ENCODE measurements at places on chromosomes 7 and 10. TPM values are rescaled to one million over a fixed set of nuclear protein-coding genes. Genes with fewer than 3 reads are reported as not detected.
A peak's percentile ranks its signal among the peaks of the same experiment; 100 is the strongest.

Gene STEAP1
- total RNA-seq = 5.0 TPM

GRCh38 chr7:99375070-99375807 lies 709 bp downstream of the ARPC1B start:
- peaks cover 17% of the 10 kb centered on the region for H3K4me1 ChIP-seq
- H3K27me3 ChIP-seq = no peaks in the 10 kb centered on the region
- no peak overlapping the region for H3K27ac ChIP-seq
- peaks cover 4% of the 10 kb centered on the region for H3K36me3 ChIP-seq

- no peak overlapping the region for H3K4me3 ChIP-seq
- no peaks in the 10 kb centered on the region for H3K27me3 ChIP-seq
- no peaks in the 10 kb centered on the region for H3K36me3 ChIP-seq
- DNase-seq = no peak
These were observed 6.9 kb upstream of the SORBS1 start for GRCh38 chr10:95567903-95568630.

Gene LSM8
- total RNA-seq = 19.9 TPM

DNA sequence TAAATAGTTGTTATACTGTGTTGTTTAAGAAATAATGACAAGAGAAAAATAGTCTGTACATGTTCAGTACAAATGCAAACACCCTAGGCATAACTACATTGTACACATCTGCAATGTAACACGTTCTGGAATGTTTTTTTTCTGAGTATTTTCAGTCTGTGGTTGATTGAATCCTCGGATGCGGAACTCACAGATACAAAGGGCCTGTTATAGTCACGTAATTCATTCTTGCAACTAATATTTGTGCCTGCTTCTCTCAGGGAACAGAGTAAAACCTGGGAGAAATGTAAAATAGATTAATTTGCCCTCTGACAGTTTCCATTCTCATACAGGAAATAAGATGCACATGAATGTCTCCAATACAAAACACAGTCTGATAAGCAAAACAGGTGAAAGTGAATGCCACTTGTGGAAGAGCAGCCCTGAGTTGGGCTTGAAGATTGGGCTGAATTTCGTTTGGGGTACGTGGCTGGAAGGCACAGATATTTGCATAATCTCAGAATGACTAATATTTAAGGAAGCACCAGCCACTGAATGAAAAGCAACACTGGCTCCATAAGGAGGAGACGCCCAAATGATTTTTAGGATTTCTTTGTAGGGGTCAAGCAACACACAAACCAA lies 19.1 kb downstream of the DENND2A start:
- no peaks in the 10 kb centered on the region for H3K27me3 ChIP-seq
- no peaks in the 10 kb centered on the region for H3K36me3 ChIP-seq
- H3K4me3 ChIP-seq = no peak overlapping the region
- H3K4me1 ChIP-seq = peaks cover 29% of the 10 kb centered on the region

GRCh38 chr10:15349112-15349511 lies 22.0 kb downstream of the FAM171A1 start:
- DNase-seq = no peak
- no peak overlapping the region for H3K27ac ChIP-seq
- H3K4me1 ChIP-seq = peaks cover 14% of the 10 kb centered on the region
- no peaks in the 10 kb centered on the region for H3K36me3 ChIP-seq

- no peaks in the 10 kb centered on the region for H3K27me3 ChIP-seq
- H3K27ac ChIP-seq = no peak overlapping the region
- H3K4me3 ChIP-seq = no peak overlapping the region
- H3K36me3 ChIP-seq = no peaks in the 10 kb centered on the region
- DNase-seq = no peak
- peaks cover 18% of the 10 kb centered on the region for H3K4me1 ChIP-seq
These were observed 19.5 kb upstream of the ITGB8 start for GRCh38 chr7:20310963-20311742.

DNA sequence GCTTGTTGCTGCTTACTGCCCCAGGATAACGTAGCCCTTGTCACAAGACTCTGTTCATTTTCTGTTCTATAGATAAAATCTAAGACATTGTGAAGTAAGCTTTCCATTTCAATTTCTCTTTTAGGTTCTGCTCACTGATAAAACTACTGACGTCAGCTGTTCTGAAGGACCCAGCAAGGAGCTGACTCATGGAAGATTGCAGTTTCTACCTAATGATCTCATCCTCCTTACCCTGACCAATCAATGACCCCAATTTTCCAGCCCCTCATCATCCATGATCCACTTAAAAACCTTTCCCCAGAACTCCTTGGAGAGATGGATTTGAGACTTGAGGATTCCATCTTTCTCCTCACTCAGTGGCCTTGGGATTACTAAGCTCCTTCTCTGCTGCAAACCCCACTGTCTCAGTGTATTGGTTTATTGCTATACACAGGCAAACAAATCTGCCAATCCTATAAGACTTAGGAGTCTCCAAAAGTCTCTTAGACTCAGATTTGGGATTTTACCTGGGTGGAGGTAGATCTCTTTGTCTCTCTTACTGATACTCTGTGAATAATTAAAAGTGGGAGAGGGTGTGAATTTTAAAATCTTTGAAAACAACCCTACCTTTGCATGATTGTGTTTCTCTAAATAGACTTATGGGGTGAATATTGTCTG lies 109.2 kb upstream of the TRIM24 start:
- H3K27me3 ChIP-seq = no peaks in the 10 kb centered on the region
- no peaks in the 10 kb centered on the region for H3K36me3 ChIP-seq
- peak; percentile 10 for DNase-seq
- H3K27ac ChIP-seq = no peak overlapping the region
- no peak overlapping the region for H3K4me3 ChIP-seq

Gene HTR7
- 0.89 TPM for total RNA-seq

Gene C10orf53
- total RNA-seq = not detected

DNA sequence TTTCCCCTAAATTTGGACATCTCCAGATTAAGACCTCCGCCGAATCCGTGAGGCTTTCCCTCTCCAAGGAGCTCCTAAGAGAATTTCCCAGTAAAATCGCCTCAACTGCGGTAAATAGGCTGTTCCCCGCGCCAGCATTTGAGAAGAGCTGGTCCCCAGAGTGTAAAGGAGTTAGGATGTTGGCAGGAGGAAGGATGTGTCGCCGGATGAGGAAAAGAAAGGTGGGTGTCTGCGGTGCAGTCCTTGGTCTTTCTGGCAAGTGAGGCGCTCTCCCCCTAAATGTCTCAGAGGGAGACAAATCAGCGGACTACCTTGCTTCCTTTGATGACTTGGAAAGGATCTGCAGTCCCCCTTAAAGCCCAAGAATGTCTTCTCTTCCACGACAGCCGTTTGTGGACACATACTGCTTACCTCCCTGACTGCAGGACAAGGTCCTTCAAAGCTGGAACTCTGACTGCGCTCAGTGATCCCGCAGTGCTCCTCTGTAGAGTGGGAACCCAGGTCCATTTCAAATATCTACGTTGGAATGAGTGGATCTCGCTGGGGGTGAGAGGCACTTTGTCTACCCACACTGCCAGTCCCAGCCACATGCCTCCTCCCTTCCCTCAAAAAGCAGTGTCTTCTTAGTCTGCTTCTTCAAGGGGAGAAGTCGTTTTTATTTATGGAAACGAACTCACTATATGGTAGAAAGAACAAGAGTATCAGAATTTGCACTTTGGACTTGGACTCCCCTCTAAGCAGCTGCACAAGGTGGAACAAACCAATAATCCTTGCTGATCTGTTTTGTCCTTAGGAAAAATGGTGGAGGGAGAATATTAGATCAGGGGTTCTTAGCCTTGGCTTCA lies 1.1 kb upstream of the DLG5 start:
- DNase-seq = no peak
- H3K27ac ChIP-seq = no peak overlapping the region
- H3K36me3 ChIP-seq = no peaks in the 10 kb centered on the region
- peak overlapping the region; percentile 70 for H3K4me3 ChIP-seq

Gene GRID1
- total RNA-seq = 0.48 TPM

DNA sequence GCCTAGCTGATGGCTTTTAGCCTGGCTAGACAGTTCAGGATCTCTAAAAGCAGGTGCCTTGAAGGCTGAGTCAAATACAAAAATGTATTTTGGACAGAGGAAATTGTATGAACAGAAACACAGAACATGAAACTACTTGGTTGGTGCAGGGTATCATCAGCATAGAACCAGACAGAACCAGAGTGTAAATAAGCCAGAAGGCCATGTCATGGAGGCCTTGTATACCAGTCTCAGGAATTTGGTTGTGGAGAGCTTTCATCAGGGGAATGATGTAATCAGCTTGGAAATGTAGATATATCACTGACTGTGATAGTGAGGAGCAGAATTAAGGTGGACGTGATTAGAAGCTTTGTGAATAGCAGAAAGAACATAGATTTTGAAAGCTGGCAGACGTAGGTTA lies 82.9 kb downstream of the CFTR start:
- H3K27me3 ChIP-seq = no peaks in the 10 kb centered on the region
- no peak overlapping the region for H3K4me3 ChIP-seq
- DNase-seq = no peak
- no peak overlapping the region for H3K27ac ChIP-seq

Gene BTAF1
- total RNA-seq = 29.2 TPM

GRCh38 chr7:2007551-2007950 lies 225.2 kb downstream of the MAD1L1 start:
- H3K4me3 ChIP-seq = no peak overlapping the region
- no peaks in the 10 kb centered on the region for H3K36me3 ChIP-seq
- H3K27me3 ChIP-seq = no peaks in the 10 kb centered on the region
- H3K4me1 ChIP-seq = peaks cover 2% of the 10 kb centered on the region
- H3K27ac ChIP-seq = no peak overlapping the region

- H3K27me3 ChIP-seq = no peaks in the 10 kb centered on the region
- H3K4me3 ChIP-seq = no peak overlapping the region
- no peaks in the 10 kb centered on the region for H3K4me1 ChIP-seq
- DNase-seq = no peak
- H3K27ac ChIP-seq = no peak overlapping the region
- peaks cover 3% of the 10 kb centered on the region for H3K36me3 ChIP-seq
These were observed 150.9 kb upstream of the KAT6B start for GRCh38 chr10:74675484-74675883.

Gene CABCOCO1
- total RNA-seq = 0.23 TPM

DNA sequence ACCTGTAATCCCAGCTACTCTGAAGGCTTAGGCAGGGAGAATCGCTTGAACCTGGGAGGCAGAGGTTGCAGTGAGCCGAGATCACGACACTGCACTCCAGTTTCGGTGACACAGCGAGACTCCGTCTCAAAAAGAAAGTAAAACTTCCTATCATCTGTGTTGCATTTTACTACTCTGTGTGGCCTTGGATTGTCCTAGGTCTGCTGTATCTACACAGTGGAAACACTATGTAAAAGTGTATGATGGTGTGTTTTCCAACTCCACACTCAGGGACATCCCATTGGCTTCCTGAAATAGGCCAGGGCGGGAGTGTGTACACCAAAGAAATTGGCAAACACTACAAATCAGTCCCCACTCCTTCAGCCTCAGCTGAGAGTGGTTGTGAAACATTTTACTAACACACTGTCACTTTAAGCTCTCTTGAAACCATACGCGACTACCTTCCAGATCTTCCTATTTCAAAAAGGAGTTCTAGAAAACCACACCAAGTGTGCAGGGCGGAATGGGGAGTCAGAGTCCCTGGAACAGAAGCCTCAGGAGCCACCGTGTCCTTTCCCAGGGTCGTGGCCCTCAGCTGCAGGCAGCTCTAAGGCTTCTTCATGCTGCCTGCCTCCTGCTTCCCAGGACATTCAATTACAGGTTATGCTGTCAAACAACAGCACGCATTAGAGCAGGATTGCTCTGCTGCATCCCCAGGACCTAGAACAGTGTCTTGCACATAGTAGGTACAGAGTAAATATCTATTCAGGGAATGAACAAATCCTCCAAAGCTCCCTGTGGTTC lies 275.4 kb downstream of the PARD3 start:
- peaks cover 7% of the 10 kb centered on the region for H3K4me1 ChIP-seq
- H3K27ac ChIP-seq = no peak overlapping the region
- H3K36me3 ChIP-seq = no peaks in the 10 kb centered on the region
- no peak overlapping the region for H3K4me3 ChIP-seq

DNA sequence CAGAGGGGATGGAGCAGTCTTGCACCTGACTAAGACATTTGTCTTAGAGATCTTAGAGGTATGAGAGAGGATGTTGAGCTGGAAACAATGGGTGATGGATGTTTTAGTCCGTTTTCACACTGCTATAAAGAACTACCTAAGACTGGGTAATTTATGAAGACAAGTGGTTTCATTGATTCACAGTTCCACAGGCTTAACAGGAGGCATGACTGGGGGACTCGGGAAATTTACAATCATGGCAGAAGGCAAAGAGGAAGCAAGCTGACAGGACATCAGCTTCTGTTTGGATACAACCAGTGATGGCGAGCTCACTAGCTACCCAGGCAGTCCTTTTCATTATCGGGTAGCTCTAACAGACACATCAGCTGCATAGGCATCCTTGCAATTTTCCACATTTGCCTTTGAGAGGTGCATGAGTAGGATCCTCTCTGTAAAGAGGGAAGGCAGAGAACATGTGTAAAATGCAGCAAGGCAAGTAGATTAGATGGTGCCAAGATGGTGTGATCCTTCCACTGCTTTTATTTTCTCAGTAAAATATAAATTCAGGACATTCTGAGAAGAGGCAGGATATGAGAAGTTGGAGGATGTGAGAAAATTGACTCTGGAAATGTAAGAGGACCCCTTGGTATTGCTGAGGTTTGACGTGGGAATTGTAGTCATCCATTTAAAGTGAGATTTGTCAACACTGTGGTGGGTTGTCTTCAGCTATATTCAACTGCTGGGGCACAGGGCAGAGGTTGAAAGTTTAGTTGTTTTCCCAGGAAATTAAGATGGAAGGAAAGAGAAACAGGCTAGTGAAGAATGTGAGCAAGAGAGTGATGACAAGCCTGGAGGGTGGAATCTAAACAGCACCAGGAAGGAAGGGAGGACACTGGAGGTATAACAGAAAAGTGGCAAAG lies 1140.0 kb upstream of the AUTS2 start:
- no peaks in the 10 kb centered on the region for H3K36me3 ChIP-seq
- H3K27ac ChIP-seq = no peak overlapping the region

Gene VWA2
- 0.25 TPM for total RNA-seq

- no peak overlapping the region for H3K27ac ChIP-seq
- no peak overlapping the region for H3K4me3 ChIP-seq
- no peaks in the 10 kb centered on the region for H3K36me3 ChIP-seq
- no peaks in the 10 kb centered on the region for H3K27me3 ChIP-seq
These were observed 94.4 kb downstream of the MALRD1 start for GRCh38 chr10:19142967-19143366.

Gene PHYHIPL
- 0.34 TPM for total RNA-seq

DNA sequence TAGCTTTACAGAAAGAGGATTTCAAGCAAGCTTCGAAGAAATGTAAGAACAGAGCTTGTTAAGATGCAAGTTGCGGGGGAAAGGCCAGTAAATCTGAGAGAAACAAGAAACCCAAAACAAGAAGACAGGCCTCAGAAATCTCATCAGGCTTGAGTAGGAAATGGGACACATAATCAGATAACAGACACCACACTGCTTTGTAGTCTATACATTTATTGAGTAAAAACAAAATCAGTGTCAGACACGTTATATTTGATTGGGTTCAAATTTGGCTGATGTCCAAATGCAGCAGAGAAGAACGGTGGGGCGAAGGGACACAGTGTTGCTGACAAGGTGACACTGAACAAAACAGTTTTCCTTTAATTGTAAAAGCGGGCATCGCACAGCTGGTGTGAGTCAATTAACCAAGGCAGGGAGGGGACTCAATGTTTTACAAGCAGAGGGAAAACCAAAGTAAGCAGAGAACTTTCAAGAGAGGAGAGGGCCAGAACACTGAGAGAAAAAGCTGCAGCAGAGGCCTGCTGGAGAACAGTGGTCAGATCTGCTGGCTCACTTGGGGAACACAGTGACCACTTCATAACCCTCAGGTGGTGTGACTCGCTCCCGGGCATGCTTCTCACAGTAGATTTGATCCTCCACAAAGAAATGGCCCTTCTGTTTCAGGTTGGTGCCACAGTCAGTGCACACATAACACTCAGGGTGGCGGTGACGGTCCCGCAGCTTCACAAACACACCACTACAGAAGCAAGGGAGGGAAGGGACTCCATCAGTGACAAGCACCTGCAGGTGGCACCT lies 43.5 kb downstream of the ACSM6 start:
- H3K4me1 ChIP-seq = peaks cover 23% of the 10 kb centered on the region
- no peak for DNase-seq
- no peak overlapping the region for H3K27ac ChIP-seq
- no peaks in the 10 kb centered on the region for H3K27me3 ChIP-seq
- H3K36me3 ChIP-seq = peaks cover 3% of the 10 kb centered on the region

All from astrocyte (in vitro differentiated cells and primary cell).